ENCODE measurements at places on chromosomes 11 and 22. TPM values are rescaled to one million over a fixed set of nuclear protein-coding genes. Genes with fewer than 3 reads are reported as not detected.
A peak's percentile ranks its signal among the peaks of the same experiment; 100 is the strongest.

- DNase-seq = no peak
Measured at GRCh38 chr22:22953791-22954190, 66.2 kb downstream of the IGLL5 start.

DNA sequence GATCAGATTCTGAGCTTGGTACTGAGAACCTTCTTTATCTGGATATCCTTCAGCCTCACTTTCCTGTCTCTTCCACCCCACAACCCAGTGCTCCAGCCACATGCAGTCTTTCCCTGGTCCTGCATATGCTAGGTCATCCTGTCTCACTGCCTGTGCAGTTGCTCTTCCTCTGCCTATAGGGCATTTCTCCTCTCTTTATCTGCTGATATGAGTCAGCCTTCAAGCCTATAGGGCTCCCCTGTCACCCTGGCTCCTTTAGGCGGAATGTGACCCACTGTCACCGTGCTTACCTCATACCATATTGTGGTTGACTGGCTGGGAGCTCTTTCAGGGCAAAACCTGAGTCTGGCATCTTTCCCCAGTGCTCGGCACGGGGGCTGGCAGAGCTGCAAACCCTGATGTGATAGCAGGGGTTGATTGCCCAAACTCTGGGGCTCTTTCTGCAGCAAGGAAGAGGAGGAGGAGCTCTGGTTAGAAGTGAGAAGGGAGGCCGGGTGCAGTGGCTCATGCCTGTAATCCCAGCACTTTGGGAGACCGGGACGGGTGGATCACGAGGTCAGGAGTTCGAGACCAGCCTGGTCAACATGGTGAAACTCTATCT lies 26.3 kb downstream of the MEI1 start:
- DNase-seq = no peak

GRCh38 chr22:39294571-39295468 lies 24.6 kb downstream of the RPL3 start:
- DNase-seq = no peak

- DNase-seq = no peak
Measured at GRCh38 chr22:25770333-25770732, 28.3 kb downstream of the MYO18B start.

DNA sequence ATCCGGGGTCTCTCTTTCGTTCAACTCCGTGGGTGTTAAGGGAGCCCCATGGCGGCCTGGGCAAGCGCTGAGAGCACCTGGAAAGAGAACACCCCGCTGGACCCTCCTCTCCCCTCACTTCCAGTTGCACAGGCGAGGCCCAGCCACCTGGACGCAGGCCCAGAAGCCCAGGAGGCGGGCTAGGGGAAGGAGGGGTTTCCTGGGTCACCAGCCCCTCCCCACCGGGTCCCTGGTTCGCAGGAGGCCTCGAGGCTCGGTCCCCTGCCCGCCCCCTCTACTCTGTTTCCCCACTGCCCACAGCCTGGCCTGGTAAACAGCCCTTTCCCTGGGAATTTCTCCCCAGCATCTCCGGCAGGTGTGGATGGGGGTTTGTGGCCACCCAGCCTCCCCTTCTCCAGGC lies 8.5 kb upstream of the NFAM1 start:
- DNase-seq = no peak

- no peak for DNase-seq
Measured at GRCh38 chr11:104690241-104690640, 208.0 kb downstream of the CASP12 start.

GRCh38 chr11:8283100-8283464 lies 19.4 kb upstream of the LMO1 start:
- DNase-seq = no peak

- DNase-seq = peak; percentile 43
Measured at GRCh38 chr11:120137611-120138521, at the start of gene TRIM29. TSS of gene TRIM29 (minus strand) at chr11:120138113. CDS start at chr11:120138031, 82 bp downstream.

- DNase-seq = no peak
Measured at GRCh38 chr22:40877488-40877887, 15.6 kb upstream of the DNAJB7 start.

The POU2AF2 gene
- 0.19 TPM for polyA plus RNA-seq

The BANF1 gene
- polyA plus RNA-seq = 181 TPM
